ENCODE measurements at places on chromosomes 6 and 20.

DNA sequence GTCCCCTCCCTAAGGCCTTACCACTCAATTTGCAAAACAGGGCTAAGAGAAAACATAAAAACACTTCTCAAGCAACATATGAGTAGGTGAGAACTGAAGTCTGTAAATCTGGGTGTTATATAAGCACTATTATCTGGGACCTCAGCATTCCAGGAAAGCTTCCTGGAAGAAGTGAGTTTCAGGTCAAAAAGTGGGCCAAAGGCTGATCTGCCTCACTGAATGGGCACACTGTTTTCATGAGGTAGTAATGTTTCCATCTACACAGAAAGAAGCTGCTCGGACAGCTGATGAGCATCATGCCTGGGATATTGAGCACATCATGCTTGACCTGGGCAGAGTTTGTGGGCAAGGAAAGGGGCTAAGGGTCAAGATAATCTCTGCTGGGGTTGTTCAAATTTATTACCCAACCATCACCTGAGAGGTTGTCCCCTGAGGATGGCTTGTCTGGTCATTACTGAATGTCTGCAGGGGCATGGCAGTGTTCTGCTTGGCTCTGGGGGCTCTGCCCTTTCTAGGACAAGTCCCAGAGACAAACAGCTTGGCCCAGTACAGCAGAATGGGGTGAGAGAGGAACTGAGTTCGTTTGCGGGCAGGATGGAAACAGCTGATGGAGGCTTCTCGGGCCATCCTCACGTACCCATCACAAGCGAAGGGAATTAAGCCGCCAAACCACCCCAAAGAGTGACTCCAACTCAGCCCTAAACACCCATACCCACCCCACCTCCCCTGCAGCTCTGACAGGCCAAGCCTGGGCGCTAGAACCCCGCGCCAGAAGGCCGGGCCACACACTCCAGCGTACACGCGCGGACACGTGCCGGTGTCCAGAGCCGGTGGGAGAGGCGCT is 1.2 kb upstream of the SYNJ2 start:
- no peak for DNase-seq

DNA sequence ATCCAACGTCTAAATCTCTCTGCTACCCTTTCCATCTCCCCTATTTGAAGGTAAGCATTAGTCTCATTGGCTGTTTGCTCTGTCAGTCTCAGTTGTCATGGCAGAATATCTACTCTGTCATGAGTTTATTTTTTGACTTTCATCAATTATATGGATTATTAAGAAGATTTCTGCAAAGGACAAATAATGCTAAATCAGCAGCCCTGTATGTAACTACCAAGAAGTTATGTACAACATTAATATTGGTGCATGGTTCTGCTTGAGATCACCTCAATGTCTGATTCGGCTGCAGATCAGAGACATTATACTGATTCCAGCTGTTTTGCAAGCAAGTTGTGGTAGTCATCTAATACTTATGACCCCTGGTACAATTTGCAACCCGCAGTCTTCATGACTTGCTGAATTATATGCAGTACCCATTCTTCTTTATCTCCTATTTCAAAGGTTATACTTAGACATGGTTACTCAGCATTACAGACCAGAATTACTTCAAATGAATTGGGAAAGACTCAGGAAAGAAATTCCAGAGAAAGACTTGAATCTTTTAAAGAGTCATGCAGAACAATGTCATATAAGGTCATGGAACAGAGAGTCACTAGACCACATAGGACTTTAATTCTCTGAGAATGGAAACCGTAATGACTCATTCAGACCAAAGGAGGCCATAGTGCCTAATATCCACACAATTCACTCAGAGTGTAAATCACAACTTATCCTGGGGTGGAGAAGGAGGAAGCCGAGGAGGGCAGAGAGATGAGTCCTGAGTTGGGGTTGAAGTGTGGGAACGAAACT is 201.4 kb downstream of the IBTK start:
- DNase-seq = no peak

GRCh38 chr20:39823224-39823623 is 861.1 kb downstream of the DHX35 start:
- no peak for DNase-seq

GRCh38 chr6:168782187-168782751 is 341.3 kb downstream of the SMOC2 start:
- no peak for DNase-seq

DNA sequence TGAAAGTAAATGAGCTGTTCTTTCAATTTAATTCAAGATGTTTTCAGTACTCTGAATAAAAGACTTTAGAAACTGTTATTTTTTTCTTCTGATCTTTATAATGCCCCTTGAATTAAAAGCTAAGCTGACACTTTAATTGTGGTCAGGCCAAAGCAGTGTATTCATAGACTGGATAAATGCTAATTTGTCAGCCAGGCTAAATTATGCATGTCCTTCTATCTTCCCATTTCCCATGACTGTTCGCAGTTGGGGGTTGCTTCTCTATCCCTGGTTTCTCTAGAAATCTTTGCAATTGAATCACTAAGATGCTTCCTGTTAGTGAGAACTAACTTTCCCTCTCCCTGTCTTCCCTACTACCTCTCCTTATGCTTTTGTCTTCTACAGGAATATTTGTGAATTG is 396.2 kb downstream of the RFPL4B start:
- DNase-seq = no peak

GRCh38 chr20:35181731-35182130 is 9.9 kb downstream of the PROCR start:
- no peak for DNase-seq

- no peak for DNase-seq
These were observed 17.6 kb upstream of the SERPINB9 start for GRCh38 chr6:2920671-2921112.

DNA sequence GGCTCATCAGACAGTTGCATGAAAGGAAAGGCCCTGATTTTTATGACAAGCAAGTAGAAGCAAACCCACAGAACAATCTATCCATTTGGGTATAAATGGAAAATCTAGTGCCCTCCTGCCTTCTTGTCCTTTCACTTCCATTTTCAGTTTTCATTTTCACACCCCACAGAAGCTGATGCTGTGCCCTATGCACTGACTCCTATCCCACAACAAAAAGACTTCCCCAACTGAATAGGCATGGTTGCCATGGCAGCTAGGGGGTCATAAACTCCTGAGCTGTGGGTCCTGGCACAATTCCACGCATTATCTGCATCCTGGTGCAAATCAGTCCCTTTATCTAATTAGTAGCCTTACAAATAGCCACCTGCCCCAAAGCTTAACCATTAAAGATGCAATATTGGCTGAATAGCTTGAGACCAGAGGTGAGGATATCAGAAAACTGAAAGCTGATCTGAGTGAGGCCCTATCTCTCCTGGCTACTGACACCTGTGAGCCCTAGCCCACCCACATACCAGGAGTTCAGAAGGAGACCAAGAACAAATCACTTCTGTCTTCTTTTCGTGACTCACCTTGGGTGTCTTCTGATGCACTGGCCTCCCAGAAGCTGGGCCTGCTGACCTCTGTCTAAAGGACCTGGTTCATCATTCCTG is 34.9 kb upstream of the HEY2 start:
- no peak for DNase-seq

DNA sequence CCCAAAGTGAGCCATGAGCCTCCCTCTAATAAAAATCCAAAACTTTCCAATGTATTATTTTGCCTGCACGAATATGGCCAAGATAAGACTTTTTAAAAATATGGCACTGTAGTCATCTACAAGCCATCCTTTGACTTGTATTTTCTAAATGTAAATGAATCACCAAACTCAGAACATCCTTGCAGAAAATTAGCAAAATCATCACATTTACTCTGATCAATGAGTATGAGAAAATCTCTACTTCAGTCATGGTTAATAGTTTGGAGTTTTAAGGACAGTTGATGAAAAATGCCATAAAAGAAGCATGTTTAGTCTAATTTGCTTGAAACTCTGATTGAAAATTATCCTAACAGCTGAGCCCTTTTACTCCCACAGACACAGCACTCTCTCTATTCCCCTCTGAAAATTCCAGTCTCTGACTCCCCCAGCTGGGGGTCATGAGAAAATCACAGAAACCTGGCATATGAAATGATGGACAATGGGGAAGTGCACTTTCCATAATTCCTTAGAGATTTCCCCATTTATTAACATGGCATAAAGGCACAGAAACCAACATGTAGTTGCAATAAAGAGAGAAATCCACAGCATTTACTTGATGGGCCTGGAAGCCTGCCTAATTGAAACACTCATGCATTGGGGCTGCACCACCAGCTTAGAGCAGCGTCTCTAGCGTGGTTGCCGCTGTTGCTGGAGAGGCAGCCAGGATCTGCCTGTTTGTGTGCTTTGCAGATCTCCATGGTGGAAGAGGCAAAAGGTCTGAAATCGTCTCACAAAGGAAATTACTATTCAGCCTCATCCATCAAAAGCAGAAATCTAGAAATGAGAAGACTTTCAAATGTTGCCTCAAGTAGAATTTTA is 214.0 kb downstream of the WDR27 start:
- no peak for DNase-seq

- DNase-seq = no peak
These were observed 141.1 kb upstream of the SGK1 start for GRCh38 chr6:134458857-134459657.

DNA sequence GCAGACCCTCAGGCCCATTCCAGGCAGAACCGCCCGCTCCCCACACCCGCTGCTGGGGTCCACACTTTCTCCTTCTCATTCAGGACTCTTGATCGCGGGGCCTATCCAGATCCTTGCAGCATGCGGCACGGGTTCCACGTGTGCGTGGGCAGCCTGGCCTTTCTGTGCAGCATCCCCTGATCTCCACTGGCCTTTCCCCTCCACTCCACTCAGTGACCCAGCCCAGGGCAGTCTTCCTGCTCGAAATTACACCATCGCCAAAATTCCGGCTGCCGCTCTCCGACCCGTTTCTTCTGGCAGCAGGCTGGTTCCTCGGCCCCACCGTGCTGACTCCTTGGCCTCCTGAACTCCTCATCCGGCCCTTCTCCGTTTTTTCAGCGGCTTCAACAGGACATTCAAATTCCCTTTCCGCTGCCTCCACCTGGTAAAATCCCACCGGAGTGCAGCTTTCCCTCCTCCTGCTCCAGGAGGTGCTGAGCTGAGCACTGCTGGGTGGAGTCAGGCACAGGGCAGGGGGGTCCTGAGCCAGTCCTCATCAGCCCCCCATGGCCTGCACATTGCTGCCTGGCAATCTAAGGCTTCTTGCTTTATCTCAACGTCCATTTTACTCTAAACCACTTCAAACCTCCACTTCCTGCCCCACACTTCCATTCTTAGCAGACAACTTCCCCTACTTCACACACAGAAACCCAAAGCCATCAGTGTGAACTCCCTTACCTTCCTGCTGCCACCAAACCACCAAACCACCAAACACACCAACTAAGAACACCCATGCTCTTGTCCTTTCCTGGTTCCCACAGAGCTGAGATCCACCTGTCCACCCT is 9.0 kb downstream of the SFT2D1 start:
- DNase-seq = no peak

GRCh38 chr6:45480752-45481415 is 103.2 kb upstream of the SUPT3H start:
- DNase-seq = no peak

DNA sequence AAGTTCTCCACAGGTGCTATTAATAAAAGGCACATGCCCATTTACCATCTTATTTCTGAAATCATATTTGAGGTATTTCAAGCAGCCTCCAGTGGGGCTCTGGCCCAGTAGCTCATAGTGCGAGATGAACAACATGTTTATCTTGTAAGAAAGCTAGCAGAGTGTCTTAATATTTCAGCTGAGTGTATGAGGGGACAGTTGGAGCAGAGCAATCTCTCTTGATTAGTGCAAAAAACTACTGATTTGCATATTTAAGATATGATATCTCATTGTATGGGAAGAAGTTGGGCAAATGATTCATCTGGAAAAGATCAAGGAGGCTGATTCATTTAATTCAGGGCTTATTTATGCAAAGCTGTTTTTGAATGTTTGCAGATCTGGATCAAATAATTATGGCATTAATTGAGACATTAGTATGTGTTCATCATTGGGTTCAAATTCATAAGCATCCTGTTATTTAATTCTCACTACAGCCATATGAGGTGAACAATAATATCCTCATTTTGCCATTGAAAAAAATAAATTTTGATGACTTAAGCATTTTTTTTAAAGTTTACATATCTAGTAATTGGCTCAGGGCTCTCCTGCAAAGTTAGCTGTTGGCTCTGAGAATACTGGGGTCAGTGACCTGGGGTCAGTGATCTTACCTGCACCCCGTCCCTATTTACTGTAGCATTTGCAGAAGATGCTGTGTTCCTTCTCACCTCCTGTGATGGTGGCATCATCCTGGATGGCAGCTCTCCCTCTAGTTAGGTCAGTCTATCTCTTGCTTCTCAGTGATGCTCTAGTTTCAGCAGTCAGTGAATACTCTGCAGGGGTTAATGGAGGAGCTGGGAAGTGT is 24.1 kb upstream of the GCLC start:
- DNase-seq = no peak

DNA sequence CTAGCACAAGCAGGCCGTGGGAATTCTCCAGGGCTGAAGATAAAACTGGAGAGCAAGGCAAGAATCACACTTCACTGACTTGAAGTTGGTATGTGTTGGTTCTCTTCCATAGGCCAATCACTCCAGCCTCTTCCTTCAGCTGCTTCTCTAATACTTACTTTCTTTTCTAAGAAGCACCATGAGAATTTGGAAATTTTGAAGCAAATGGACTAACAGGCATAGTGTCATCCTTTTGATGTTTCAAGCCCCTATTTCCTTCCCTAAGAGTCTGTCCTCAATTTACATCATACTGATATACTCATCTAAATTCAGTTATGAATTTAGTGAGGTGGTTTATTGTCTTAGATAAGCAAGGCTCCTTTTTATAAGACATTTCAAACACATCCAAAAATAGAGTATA is 24.0 kb downstream of the SLC26A8 start:
- DNase-seq = no peak

DNA sequence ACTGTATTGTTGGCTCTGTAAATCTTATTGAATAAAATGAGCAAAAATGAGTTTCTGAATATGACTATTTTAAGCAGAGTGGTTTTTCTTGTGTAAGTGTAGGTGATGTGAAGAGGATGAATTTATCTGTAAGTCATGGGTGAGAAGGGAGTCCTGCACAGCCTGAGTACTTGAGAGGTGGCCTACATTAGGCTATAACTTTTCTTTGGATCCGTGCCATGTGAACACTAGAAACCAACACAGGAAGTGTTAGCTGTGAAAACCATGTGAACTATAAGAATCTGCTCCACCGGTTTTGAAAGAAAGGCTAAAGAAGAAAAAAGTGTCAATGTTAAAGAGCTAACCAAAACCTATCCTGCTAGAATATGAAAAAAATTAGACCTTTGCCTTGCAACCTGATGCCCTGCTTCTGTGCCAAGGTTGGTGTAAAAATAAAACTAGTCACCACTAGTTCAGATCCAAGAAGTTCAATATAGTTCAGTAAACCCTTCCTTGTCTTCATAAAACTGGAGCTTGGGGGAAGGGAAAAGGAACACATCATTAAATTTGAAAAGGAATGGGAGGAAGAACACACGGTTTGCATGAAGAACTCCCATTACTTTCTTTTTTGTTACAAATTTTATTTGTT is 21.3 kb downstream of the PLCB1 start:
- no peak for DNase-seq

DNA sequence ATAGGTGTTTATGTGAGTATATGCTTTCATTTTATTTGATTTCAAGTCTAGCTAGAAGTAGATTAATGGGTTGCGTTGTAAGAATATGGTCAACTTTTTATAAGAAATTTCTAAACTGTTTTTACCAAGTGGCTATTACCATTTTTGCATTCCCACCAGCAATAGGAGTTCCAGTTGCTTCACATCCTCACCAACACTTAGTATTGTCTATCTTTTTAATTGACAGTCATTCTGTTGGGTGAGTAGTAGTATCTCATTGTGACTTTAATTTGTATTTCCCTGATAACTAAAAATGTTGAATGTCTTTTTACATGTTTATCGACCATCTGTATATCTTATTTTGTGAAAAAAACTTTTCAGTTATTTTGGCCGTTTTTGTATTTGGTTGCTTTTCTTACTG is 135.3 kb downstream of the AKAP7 start:
- no peak for DNase-seq
